Cerebellum (tissue), 4 donors: ENCODE measurements at places on chromosomes 5 and 9. TPM values are rescaled to one million over a fixed set of nuclear protein-coding genes. Genes with fewer than 3 reads are reported as not detected.

DNA sequence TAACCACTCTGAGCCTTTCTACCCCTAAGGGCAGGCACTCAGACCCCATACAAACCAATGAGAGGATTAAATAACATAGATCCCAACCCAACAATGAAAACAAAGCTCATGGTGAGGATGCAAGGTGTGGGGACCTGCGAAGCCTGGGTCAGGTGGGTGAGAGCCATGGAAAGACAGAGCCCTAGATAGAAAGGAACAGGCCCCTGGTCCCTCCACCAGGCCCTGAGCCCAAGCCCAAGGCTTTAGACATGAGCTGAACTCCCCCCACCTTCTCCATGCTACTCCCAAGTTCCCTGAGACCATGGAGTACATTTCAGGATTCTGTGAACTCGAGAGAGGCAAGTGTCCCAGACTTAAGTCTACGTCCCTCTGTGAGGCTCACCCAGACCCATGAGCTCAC, 106.5 kb downstream of the SAXO1 start:
- DNase-seq = no peak

DNA sequence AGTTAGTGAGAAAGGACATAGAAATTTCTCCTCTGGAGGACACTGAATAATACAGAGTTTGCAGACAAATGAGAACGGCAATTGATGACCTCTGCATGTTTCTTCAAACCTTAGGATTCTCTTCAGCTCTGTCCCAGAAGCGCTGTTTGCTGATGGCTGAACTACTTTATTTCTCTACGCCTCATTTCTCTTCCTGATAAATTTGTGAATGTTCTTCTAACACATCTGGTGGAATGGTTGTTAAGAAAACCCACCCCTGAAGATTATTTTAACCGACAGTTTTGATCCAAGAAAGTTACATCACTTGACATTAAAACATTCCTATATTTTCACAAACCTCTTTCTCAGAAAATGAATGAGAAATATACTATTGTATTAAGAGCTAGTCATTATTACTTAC, 1150.6 kb downstream of the DTWD2 start:
- DNase-seq = no peak

GRCh38 chr5:92561411-92561959, 1019.5 kb downstream of the NR2F1-AS1 start:
- no peak for DNase-seq

- no peak for DNase-seq
These were observed 252.7 kb downstream of the AP3B1 start for GRCh38 chr5:78041805-78042204.

- DNase-seq = no peak
These were observed 120.3 kb upstream of the LHFPL2 start for GRCh38 chr5:78768781-78769380.

DNA sequence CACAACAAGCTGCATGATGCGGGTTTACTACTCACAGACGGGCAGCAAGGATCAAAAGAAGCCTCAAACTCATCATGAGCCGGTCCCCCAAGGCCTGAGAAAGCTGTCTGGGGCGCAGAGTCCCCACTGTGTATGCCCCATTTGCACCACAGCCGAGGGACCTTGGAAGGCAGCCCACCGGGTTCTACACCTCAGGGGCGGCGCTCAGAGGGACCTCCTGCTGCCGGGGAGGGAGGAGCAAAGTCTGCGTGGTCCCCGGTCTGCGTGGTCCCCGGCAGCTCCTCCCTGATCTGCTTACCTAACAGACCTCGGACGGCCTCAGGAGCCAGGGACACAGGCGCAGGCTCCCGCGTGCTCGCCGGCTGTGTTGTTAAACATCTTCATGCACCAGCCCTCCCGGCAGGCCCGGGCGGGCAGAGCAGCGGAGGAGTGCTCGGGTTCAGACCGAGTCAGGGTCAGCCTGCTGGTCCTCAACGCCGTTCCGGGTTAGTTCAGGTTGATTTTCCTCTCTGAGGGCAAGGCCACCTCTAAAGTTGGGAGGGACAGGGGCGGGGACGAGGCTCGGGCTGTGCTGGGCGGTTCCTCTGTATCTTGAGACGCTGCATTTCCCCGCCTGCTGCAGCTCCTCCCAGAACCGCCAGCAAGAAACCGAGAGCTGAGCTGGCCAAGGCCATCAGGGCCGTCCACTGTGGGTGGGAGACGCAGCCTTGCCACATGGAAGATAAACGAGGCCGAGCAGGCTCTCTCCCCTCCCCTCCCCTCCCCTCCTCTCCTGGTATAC, 74.6 kb downstream of the MRPL36 start:
- DNase-seq = no peak

DNA sequence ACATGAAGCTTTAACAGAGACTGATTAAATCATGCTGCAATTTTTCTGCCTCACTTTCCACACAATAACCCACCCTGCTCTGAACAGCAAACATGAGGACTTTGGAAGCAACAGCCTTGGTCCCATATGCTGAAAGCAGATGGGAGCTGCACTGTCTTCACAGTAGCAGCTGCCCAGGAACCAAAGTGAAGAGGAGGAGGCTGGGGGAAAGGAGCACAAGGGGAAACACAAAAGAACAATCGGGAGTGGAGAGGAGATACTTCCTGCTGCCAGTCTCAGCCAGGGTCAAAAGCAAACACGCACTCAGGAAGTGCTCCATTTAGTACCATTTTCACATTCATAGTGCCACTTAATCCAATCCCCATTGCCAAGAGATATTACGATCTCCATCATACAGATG, 183.3 kb upstream of the PUM3 start:
- peak; percentile 26 for DNase-seq

GRCh38 chr5:141951332-141951781, 6.6 kb downstream of the PCDH12 start:
- DNase-seq = no peak

DNA sequence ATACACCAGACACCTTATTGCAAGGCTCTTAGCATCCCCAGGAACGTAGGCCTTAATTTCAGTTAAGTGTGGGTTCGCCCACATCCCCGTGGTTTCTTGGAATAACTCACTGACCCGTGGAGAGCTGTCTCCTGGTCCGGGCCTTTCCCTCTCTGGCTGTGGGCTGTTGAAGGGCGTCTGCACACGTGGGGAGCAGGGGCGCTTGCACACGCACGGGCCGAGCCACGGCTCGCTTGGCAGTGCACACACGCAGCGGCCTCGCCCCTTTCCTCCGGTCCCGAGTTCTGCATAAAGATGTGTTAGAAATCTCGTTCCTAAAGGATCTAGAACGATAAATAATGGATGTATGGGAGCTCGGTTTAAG, 141.9 kb downstream of the PBX3 start:
- DNase-seq = peak; percentile 1

GRCh38 chr5:171978016-171978415, 28.4 kb downstream of the FBXW11 start:
- no peak for DNase-seq

- no peak for DNase-seq
These were observed 120.5 kb downstream of the FBXL7 start for GRCh38 chr5:15620501-15620900.

DNA sequence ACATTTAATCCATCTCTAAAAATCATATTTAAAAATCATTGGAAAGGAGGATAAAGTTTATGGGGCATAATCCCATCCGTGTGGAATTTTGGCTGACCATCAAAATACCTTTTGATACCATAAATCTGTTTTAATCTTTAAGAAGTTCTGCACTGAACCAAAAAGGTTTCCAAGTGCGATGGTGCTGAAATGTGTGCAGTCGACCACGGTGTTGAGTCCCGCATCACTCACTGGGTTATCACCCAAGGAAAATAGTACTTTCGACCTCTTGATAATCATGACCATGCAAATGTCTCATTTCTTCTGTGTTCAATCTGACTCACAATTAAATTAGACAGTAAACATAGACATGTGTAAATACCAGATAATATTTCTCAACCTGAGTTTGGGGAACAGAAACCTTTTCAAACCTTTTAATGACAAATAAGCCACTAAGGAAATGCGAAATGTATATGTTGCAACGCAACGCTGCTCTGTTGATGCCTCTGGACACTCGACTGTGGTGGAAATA, 62.0 kb upstream of the CDH6 start:
- DNase-seq = no peak

- DNase-seq = no peak
These were observed 223.7 kb downstream of the ISL1 start for GRCh38 chr5:51606921-51607320.

DNA sequence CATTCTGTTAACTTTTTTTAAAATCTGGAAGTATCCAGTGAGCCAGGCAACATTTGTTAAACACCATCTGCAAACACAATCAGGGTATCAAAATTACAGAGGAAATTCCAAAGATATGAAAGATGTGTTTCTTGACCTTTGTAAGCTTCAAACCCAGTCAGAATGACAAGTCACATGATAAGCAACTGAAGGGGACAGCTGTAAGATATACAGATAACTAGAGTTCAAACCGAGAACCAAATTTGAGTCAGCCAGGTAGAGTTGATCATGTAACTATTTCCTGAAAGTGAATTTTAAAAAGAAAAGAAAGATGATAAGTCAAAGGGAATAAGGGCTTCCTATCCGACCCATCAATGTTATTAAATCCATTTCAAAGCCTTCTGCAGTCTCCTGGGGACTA, 196.2 kb downstream of the DEPDC1B start:
- DNase-seq = no peak

- no peak for DNase-seq
These were observed 136.3 kb downstream of the TENT4A start for GRCh38 chr5:6849316-6850105.

GRCh38 chr5:133925269-133925668, 43.2 kb downstream of the C5orf15 start:
- DNase-seq = no peak

GRCh38 chr9:18208166-18209059, 265.5 kb upstream of the ADAMTSL1 start:
- no peak for DNase-seq

- no peak for DNase-seq
These were observed 547.2 kb downstream of the IRX1 start for GRCh38 chr5:4142842-4143241.

- no peak for DNase-seq
These were observed 6.5 kb upstream of the CARD19 start for GRCh38 chr9:93089481-93089991.

- peak; percentile 53 for DNase-seq
These were observed 210.2 kb downstream of the DAB2IP start for GRCh38 chr9:121861501-121862180.

DNA sequence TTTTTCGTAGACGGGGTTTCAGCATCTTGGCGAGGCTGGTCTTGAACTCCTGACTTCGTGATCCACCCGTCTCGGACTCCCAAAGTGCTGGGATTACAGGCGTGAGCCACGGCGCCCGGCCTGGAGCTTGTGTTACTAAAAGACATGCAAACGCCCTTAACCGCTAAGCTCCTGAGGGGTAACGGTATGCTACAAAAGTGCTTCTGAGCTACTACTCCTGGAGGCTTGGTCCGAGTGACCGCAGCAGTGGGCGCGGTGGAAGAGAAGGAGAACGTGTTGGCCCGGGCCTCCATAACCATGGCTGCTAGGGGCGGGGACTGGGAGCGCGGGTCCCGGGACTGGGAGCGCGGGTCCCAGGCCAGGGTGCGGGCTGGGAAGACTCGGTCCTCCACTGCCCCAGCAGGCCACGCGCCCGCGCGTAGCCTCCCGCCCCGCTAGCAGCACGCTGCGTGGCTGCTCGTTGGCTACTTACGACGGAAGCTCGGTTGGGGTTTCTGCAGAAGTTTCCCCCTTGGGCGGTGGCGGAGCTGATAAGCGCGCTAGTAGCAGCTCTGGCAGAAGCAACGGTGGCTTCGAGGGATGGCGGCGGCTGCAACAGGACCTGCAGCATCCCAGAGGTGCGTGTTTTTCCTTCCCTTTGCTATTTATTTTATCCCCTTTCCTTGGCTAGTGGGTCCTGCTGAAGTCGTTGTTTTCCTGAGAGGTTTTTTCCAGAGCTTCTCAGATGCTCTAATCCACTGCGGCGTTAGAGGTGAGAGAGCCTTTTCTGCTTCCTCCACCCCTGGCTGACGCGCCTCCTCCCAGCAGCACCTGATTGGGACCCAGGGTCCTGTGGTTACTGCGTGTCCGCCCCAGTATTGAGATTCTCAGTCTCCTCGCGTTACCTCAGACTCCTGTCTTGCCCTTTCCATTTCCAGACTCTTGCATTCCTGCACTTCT, 69.2 kb upstream of the CCDC180 start:
- peak; percentile 86 for DNase-seq

DNA sequence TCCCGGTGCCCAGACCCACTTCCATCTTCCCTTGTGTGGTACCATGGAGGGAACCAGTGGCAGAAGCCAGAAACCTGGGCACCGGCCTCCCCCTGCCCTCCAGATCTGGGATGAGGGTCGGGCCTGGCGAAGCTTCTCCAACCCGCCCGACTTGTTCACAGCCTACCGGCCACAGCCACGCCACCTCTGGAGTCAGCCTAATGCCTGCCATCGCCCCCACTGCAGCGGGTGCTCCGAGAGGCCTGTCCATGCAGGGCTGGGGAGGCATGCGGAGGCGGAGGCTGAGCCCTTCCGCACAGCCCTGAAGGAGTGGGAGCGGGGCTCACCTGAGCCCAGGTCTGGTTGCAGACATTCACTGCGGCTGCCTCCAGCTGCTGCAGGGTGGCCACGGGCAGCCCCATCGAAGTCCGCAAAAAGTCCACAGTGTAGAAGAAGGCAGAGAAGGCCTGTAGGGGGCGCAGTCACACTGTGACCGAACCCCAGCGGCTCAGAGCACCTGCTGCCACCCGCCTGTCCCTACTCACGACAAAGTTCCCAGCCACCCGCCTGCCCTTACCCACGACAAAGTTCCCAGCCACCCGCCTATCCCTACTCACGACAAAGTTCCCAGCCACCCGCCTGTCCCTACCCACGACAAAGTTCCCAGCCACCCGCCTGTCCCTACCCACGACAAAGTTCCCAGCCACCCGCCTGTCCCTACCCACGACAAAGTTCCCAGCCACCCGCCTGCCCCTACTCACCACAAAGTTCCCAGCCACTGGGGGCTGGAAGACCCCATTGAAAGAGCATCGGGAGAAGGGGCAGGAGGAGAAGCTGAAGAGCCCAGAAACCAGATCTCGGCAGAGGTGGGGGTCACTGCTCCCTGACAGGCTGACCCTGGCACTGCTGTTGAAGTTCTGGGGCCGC, 3.8 kb upstream of the NPDC1 start:
- no peak for DNase-seq

DNA sequence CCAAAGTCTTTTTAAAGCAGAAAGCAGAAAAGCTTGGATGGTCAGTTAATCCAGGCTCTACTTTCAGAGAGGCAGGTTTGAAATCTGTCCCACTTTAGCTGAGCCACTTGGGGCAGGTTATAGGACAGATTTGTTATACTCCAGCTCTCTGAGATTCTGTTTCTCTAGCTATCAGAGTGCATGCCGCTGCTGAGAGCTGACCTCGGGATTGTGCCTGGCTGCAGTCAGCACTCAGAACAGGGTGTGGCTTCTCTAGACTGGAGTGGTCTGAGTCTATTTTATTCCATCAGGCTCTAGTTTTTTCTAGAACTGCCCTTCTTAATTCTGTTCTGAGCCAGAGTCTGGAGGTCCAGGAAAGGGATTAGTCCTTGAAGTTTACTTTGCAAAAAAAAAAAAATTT, 67.7 kb downstream of the NDFIP1 start:
- DNase-seq = no peak

- DNase-seq = no peak
These were observed 447.1 kb downstream of the LRRC70 start for GRCh38 chr5:63025679-63026078.

The WDR38 gene
- 0.27 TPM for total RNA-seq

The PCDHGC3 gene
- total RNA-seq = 72.8 TPM

The C5orf46 gene
- total RNA-seq = not detected

The KIF4B gene
- total RNA-seq = 0.18 TPM

The PCDHB12 gene
- total RNA-seq = 18.0 TPM

The ZNF622 gene
- 15.8 TPM for total RNA-seq

The LRRC70 gene
- total RNA-seq = 8.0 TPM

The LRRC19 gene
- not detected for total RNA-seq

The PHF2 gene
- total RNA-seq = 21.6 TPM

The PCDHA2 gene
- total RNA-seq = 11.4 TPM
